ENCODE measurements at places on chromosomes 13 and 19.

- no peaks in the 10 kb centered on the region for H3K27me3 ChIP-seq
- H3K4me1 ChIP-seq = no peaks in the 10 kb centered on the region
- no peak overlapping the region for H3K27ac ChIP-seq
- H3K4me3 ChIP-seq = no peak overlapping the region
- no peak for DNase-seq
- no peaks in the 10 kb centered on the region for H3K36me3 ChIP-seq
Measured at GRCh38 chr19:55453511-55454260, 7.8 kb downstream of the ISOC2 start.

- H3K36me3 ChIP-seq = no peaks in the 10 kb centered on the region
- H3K27ac ChIP-seq = no peak overlapping the region
- peaks cover 6% of the 10 kb centered on the region for H3K4me1 ChIP-seq
- DNase-seq = no peak
- H3K4me3 ChIP-seq = no peak overlapping the region
- H3K27me3 ChIP-seq = no peaks in the 10 kb centered on the region
Measured at GRCh38 chr19:30065680-30066606, 123.9 kb downstream of the URI1 start.

DNA sequence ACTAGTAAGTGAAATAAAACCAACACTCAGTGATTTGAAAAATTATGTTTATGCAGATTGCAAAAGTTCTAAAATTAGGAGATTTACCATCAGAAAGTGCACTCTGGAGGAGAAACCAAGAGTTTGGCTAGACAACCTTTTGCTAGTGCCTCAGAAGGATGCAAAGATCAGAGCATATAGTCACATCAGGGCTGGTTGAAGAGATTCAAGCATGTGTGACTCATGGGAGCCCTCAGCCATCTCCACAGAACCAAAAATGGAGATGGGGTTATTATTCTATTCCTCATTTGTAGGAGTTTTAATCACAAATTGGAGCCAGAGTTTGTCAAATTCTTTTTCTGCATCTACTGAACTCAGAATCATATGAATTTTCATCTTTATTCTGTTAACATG, 32.9 kb upstream of the OXGR1 start:
- H3K36me3 ChIP-seq = no peaks in the 10 kb centered on the region
- no peak for DNase-seq
- no peaks in the 10 kb centered on the region for H3K27me3 ChIP-seq

DNA sequence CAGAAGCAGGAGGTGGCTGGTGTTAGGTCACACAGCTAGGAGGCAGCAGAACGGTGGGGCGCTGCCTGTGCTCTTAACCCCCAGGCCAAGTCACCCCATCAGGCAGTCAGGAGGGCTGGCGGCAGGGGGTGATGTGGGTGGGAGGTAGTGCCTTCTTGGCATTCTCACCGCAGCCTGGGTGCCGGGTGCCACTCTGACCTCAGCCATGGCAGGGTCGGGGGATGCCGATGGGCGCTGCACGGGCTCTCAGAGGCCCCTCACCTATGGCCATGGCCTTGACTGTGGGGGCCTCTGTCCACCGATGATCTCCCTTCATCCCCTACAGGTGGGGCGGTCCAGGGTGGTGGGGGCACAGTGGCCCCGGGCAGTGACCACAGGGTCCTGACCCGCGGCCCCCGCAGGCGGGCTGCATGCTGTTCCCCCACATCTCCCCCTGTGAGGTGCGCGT, 5.6 kb downstream of the PTOV1 start:
- H3K36me3 ChIP-seq = peaks cover 8% of the 10 kb centered on the region
- H3K4me3 ChIP-seq = no peak overlapping the region
- H3K27ac ChIP-seq = no peak overlapping the region
- peaks cover 17% of the 10 kb centered on the region for H3K4me1 ChIP-seq
- DNase-seq = no peak

GRCh38 chr19:49344505-49345423, 9.6 kb downstream of the CD37 start:
- no peaks in the 10 kb centered on the region for H3K4me1 ChIP-seq
- no peak overlapping the region for H3K4me3 ChIP-seq
- no peaks in the 10 kb centered on the region for H3K27me3 ChIP-seq
- DNase-seq = no peak
- no peaks in the 10 kb centered on the region for H3K36me3 ChIP-seq
- no peak overlapping the region for H3K27ac ChIP-seq

DNA sequence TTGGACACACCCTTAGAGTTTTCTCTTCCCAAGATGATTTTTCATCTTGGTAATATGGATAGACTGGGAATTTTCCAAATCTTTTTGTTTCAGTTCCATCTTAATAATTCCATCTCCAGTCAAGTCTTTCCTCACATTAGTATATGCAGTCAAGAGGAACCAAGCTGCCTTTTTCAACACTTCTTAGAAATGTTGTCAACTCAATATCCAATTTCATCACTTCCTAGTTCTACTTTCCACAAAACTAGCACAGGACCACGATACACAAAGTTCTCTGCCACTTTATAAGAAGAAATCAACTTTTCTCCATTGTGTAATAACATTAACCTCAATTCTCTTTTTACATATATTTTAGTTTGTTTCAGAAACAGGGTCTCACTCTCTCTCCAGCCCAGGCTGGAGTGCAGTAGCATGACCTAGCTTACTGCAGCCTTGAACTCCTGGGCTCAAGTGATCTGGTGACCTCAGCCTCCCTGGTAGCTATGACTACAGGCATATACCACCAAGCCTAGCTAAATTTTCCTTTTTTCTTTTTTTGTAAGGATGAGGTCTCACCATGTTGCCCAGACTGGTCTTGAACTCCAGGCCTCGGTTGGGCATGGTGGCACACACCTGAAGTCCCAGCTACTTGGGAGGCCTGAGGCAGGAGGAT, 15.5 kb downstream of the ZNF443 start:
- DNase-seq = no peak
- no peak overlapping the region for H3K4me3 ChIP-seq
- no peaks in the 10 kb centered on the region for H3K36me3 ChIP-seq
- no peaks in the 10 kb centered on the region for H3K4me1 ChIP-seq
- H3K27me3 ChIP-seq = no peaks in the 10 kb centered on the region

- H3K27me3 ChIP-seq = no peaks in the 10 kb centered on the region
- H3K4me1 ChIP-seq = no peaks in the 10 kb centered on the region
- DNase-seq = peak; percentile 78
- H3K36me3 ChIP-seq = no peaks in the 10 kb centered on the region
- no peak overlapping the region for H3K27ac ChIP-seq
Measured at GRCh38 chr19:47247308-47247990, 8.9 kb upstream of the CCDC9 start.

- no peaks in the 10 kb centered on the region for H3K4me1 ChIP-seq
- H3K27ac ChIP-seq = no peak overlapping the region
- no peak overlapping the region for H3K4me3 ChIP-seq
Measured at GRCh38 chr19:31354799-31355664, 5.8 kb upstream of the TSHZ3 start.

DNA sequence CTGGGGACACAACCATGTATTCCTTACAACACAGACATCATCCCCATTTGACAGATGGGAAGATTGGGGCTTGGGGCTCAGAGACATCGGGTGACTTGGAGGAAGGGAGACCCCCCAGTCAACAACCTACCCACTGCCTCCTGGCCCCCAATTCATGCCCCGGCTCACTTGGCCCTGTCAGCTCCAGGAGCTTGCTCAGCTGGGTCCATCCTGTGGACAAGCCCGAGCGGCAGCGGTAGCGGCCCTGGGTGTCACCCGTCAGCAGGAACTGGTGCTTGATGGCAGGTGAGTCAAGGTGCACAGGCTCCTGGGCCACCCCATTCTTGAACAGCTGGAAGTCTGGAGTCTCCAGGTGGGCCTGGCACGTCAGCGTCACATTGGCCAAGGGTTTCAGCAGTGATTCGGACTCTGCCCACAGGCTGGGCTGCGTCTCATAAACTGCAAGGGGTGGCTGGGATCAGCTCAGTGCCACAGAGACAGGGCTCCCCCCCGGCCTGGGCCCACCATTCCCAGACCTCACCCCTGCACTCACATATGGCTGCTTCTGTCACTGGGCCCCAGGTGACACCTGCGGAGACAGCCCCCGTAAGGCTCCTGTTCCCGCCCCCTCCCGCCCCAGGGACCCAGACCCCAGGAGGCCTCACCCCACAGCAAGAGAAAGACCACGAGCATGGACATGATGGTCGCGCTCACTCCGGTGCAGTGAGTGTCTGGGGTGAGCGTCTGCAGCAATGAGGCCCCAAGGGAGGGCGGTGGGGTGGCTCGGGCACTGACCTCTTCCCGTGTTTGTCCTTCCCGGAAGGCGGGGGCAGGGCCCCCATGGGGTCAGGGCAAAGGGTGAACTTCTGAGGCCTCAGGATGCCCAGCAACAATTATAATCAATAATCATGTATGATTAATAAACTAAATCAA, at the start of gene A1BG:
Gene A1BG (minus strand): TSS at position 733 of the 912 bp plus-strand sequence. CDS start 55 bp downstream, at position 678.
- peak within 1 kb of the TSS; percentile 44 for H3K27ac ChIP-seq
- H3K4me1 ChIP-seq = peaks cover 2% of the 10 kb centered on the region
- DNase-seq = peak; percentile 88
- peak within 1 kb of the TSS; percentile 69 for H3K4me3 ChIP-seq
- no peaks in the 10 kb centered on the region for H3K27me3 ChIP-seq

DNA sequence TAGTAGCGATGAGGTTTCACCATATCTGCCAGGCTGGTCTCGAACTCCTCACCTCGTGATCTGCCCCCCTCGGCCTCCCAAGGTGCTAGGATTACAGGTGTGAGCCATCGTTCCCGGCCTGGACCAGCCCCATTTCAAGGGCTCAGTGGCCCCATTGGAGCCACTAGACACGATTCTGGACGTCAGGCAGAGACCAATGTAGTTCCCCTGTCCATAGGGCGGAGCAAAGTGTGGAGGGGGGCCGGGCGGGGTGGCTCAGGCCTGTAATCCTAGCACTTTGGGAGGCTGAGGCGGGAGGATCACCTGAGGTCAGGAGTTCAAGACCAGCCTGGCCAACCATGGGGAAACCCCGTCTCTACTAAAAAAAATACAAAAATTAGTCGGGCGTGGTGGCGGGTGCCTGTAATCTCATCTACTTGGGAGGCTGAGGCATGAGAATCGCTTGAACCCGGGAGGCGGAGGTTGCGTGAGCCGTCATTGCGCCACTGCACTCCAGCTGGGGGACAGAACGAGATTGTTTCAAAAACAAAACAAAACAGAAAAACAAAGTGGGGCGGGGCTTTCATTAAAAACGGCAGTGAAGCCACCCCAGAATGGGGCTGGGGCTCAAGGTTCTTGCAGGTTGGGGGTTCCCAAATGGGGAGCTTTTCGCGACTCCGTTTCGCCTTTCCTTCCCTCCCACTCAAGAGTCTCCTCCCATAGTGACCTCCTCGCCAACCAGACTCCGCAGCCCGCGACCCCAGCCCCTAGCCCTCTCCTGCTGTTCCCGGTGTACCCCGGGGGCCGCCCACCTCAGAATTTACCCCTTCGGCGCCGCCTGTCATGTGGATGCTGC, 758 bp upstream of the TECR start:
- H3K27me3 ChIP-seq = no peaks in the 10 kb centered on the region
- H3K4me3 ChIP-seq = peak overlapping the region; percentile 50
- no peak for DNase-seq
- no peaks in the 10 kb centered on the region for H3K36me3 ChIP-seq

- no peaks in the 10 kb centered on the region for H3K27me3 ChIP-seq
- H3K27ac ChIP-seq = no peak overlapping the region
- H3K4me1 ChIP-seq = peaks cover 5% of the 10 kb centered on the region
- no peaks in the 10 kb centered on the region for H3K36me3 ChIP-seq
- DNase-seq = no peak
Measured at GRCh38 chr13:42412812-42413483, 141.0 kb downstream of the AKAP11 start.

- H3K27me3 ChIP-seq = peaks cover 34% of the 10 kb centered on the region
- peaks cover 26% of the 10 kb centered on the region for H3K4me1 ChIP-seq
- no peak for DNase-seq
- H3K27ac ChIP-seq = no peak overlapping the region
- no peak overlapping the region for H3K4me3 ChIP-seq
- no peaks in the 10 kb centered on the region for H3K36me3 ChIP-seq
Measured at GRCh38 chr19:10295305-10295846, 5.6 kb downstream of the ICAM5 start.

DNA sequence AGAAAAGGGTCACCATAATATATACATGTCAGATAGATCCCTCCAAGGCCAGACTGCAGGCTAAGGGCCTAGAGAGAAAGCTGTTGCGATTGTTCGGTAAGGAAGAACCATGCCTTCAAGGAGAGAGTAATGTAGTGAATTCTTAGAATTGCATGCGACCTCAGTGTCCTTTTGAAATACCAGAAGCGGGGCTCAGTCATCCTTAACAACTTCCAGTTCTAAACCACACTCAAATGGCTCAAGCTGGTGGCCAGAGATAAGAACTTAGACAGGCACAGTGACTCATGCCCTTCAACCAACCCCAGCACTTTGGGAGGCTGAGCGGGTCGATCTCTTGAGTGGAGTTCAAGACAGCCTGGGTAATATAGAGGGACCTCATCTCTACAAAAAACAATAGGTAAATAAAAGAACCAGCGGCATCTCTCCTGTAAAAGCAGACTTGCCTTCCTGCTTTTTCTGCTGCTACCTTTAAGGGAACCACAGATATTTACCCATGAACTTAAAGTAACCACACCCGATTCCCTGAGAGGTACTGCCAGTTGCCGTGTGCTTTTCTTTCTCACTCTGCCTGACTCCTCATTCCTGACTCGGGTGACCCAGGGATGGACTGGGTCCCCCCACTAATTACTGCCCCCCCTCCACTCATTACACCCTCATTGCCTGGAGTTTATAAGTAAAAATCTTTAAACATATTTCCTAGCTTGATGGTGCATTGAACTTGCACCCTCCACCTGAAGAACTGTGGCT, 15.4 kb upstream of the SIGLEC6 start:
- H3K36me3 ChIP-seq = no peaks in the 10 kb centered on the region
- H3K4me3 ChIP-seq = no peak overlapping the region
- no peaks in the 10 kb centered on the region for H3K4me1 ChIP-seq
- no peaks in the 10 kb centered on the region for H3K27me3 ChIP-seq

GRCh38 chr19:2627319-2627829, 75.1 kb downstream of the GNG7 start:
- H3K27ac ChIP-seq = peak overlapping the region; percentile 86
- peak; percentile 90 for DNase-seq
- no peaks in the 10 kb centered on the region for H3K27me3 ChIP-seq
- H3K4me3 ChIP-seq = no peak overlapping the region
- H3K36me3 ChIP-seq = no peaks in the 10 kb centered on the region
- peaks cover 57% of the 10 kb centered on the region for H3K4me1 ChIP-seq

- no peak overlapping the region for H3K4me3 ChIP-seq
- H3K27ac ChIP-seq = no peak overlapping the region
- peaks cover 3% of the 10 kb centered on the region for H3K4me1 ChIP-seq
- no peak for DNase-seq
- no peaks in the 10 kb centered on the region for H3K36me3 ChIP-seq
Measured at GRCh38 chr19:17553256-17553655, 2.2 kb upstream of the COLGALT1 start.

Data from right lobe of liver (tissue), 6 donors.